ENCODE measurements at places on chromosomes 5 and 9.

GRCh38 chr9:131434673-131435072 is 40.8 kb downstream of the PRRC2B start:
- DNase-seq, result no peak

GRCh38 chr9:136831720-136832104 is 10.6 kb upstream of the AJM1 start:
- no peak for DNase-seq

GRCh38 chr5:99004960-99005359 is 76.2 kb upstream of the CHD1 start:
- no peak for DNase-seq

- DNase-seq, result no peak
Observed at GRCh38 chr5:172410160-172410559, 44.2 kb downstream of the SH3PXD2B start.

DNA sequence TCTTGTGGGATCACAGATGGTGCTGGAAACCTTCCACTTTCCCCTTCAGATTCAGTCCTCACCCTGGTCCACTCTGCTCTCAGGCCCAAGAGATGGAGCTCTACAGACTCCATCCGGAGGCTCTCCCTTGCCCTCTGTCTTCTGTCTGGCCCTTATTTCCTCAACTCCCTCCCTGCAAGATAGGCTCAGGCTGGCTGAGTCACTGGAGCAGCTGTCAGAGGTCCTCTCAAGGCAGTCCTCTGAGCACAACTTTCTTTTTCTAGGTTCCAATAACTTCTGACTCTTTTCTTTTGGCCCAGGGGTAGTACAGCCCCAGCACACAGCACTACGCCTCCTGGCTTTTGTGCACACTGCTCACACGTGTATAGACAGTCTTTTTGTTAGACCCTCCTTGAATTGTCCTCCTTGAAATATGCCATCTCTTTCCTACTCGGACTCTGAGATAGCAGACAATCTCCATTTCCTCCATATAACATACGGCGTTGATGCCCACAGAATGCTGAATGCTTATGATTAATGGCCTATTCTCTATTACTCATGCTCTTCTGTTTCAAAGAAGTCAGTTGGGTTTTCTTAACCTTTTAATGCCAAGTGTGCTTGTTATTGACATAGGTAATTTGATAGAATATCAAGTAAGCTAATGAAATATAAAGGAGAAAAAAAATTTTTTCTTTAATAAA is 193.1 kb downstream of the SLC12A2 start:
- DNase-seq, result no peak
